Posterior cingulate gyrus (tissue), 11 donors: ENCODE measurements at places on chromosomes 2 and 18.

GRCh38 chr2:234949762-234950434, 1.9 kb upstream of the SH3BP4 start:
- DNase-seq, result no peak

DNA sequence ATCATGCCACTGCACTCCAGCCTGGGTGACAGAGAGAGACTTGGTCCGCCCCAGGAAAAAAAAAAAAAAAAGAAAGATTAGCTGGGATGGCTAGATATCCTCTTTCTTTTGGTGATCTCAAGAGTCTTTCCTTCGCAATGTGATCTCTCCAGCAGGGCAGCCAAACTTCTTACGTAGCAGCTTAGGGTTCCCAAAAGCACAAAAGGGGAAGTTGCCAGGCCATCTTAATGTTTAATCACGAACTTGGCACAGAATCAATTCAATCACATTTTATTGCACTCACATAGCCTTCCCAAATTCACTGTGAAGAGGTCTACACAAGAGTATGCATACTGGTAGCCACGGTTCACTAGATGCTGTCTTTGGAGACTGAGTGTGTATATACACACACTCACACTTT, 53.1 kb downstream of the VIL1 start:
- DNase-seq, result no peak

DNA sequence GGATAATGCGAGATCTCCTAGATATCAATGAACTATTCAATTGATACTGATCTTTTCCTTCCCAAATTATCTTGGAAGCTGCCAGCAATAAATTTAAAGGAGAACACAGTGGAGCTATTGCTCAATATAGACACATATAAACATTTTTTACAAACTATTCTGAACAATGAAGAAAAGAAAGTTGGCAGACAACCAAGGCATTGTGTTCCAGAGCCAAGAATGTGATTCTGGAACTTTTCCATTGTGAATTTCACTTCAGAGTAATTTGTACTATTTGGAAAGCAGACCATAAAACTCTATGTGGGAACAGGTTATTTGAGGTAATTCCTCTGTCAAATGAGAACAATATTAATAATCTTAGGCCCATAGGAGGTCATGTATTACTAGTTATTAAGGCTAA, 588.2 kb downstream of the IRS1 start:
- no peak for DNase-seq

DNA sequence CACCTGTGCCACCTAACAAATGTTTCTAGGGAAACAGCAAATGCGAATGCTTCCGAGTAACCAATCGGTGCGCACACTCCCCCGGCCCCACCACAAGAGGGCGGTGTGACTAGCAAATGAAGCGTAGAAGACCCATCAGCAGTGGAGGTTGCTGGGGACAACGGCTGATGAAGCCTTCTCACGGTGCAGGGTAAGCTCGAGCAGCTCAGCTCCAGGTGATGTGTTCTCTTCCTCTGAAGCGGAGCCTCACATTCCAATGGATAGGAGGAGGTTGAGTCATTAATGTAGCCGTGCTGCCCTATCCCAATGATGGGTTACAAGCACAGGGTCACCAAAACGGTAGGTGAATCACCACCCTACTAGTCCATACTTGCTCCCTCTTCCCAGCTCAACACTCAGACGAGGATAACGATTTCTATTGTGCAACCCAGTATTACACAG, 127.6 kb upstream of the TWIST2 start:
- no peak for DNase-seq

GRCh38 chr2:88874063-88874657, 182.7 kb downstream of the RPIA start:
- no peak for DNase-seq

- DNase-seq, result peak; percentile 73
Observed at GRCh38 chr2:239609162-239609561, 208.3 kb upstream of the HDAC4 start.

DNA sequence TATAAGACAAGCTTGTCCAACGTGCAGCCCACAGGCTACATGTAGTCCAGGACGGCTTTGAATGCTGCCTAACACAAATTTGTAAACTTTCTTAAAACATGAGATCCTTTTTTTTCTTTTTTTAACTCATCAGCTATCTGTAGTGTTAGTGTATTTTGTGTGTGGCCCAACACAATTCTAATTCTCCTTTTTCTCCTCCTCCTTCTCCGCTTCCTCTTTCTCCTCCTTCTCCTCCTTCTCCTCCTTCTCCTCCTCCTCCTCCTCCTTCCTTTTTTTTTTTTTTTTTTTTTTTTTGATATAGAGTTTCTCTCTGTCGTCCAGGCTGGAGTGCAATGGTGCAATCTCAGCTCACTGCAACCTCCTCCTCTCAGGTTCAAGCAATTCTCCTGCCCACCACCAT, 39.3 kb upstream of the GTF2A1L start:
- DNase-seq, result no peak

GRCh38 chr2:151251012-151251411, 10.7 kb downstream of the RBM43 start:
- no peak for DNase-seq

GRCh38 chr2:196167666-196168065, 3.7 kb downstream of the STK17B start:
- DNase-seq, result no peak
